ENCODE measurements at places on chromosomes 2 and 18.

DNA sequence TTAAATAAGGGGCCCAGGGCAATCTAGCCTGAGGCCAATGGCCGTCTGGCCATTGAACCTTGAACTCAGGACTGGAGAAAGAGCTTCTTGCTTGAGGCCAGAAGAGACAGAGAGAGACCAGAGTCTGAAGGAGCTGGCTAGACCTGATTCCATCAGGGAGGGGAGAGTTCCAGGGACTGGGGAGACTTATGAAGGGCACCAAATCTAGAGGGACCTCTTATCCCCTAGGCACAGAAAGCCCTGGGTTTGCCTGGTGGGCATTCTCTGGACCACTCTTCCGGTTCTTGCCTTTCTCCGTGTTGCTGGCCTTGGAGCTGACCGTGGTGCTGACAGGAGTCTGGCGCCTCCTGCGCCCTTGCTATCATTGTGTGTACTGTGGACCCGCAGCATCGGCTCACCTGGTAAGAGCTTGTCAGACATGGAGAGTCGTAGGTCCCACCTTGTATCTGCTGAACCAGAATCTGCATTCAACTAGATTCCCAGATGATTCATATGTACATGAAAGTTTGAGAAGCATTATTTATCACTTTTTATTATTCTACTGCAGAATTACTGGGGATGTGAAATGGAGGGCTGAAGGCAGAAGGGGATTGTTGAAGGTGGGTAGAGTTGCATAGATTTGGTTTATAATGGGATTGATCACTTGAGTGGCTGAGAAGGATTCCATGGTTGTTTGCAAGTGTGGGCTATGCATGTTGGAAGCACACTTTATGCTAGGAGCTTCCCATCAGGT lies 4.3 kb upstream of the TRPM8 start:
- peak; percentile 32 for DNase-seq

DNA sequence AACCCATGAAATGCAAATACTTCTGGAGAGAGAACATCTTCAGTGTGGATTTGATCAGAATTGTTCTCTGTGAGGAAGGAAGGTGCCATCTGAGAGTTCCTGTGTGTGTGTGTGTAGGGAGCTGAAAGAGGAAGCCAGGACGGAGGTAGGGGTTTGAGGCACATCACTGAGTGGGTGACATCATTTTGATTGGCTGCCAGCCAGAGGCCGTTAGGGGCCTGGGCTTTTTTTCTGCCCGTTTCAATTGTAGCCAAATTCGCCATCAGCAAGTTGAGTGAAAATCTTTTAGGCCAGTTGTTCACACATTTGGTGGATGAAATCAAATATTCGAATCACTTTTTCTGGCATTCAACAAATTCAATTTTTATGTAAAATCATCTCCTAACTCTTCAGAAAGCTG lies 48.9 kb downstream of the TSN start:
- DNase-seq, result no peak

DNA sequence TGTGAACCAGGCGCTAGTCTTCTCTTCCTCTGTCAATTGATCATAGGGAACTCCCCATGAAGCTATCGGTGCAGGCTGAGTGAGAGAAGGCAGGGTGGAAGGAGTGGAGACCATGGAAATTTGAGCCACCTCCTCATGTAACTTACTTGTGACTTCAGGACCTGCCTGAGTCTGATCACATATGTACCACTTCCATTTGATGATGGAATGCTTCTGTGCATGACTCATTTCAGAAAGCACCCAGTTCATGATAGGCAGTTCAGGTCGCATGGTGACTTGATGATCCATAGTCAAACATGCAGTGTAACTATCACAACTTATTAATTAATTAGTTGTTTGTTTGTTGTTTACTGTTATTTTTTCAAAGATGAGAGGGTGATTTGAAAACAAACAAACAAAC lies 1296.7 kb downstream of the SUCLG1 start:
- no peak for DNase-seq

- no peak for DNase-seq
Observed at GRCh38 chr2:106882673-106883072, 3.3 kb downstream of the ST6GAL2 start.

DNA sequence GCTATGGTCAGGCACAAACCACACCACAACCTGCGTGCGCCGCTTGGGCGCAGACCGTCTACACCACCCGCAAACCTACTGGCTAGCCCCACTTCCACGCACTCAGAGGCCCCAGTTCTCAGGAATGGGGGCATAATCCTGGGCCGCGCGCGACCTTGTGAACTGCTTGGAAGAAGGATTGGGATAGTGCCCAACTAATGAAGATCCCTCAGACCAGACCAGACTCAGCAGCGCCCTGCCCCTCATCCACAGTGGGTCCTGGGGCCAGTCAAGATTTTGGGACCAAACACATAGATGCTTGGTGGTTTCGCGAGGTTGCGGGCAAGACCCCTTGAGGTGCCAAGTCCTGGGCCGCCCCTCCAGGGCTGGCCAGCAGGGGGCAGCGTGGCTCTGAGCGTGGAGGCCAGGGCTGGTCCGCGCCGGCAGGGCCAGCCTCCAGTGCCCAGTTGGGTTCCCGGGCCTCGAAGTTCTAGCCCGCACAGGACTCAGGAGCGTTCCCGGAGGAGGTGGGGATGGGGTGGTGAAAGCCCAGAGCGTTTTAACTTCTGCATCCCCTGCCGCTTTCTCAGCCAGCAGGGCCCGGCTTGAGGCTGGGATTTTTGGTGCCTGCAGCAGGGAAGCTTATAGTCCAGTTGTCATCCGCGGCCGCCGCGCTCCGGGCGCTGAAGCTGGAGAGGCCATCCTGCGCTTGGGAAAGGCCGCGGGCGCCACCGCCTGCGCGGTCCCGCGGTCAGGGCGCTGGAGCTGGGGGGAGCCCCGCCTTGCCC lies 8.3 kb downstream of the OSR1 start:
- no peak for DNase-seq

DNA sequence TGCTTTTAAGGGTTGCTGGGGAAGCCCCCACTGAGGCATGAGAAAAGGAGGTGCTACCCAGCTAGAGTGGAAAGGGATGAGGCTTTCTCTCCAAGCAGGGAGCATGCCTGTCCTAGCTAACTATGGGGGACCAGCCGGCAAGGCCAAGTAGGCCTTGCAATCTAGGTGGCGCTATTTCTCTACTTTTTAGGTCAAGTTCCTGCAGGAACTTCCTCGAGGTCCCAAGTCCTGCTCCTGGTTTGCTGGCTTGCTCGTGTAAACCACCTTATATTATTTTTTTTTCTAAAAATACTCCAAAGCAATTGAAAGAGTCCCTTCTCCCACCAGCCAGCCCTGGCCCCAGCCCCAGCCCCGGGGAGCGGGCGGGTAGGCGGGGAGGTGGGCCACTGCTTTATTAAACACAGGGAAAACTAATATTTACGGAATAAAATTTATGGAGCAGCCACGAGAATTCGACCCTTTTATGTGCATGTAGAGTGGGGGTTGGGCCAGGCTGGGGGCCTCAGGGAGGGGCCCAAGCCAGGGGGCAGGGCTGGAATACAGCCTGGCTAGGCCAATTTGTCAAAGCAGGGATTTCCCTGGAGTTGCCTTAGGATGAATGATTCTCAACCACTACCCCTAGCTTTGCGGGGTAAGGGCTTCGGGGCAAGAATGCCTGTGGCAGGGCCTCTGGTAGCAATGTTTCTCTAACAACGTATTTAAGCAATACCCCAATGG lies 12.8 kb upstream of the IHH start:
- peak; percentile 55 for DNase-seq

- no peak for DNase-seq
Observed at GRCh38 chr18:46672062-46672970, 15.3 kb upstream of the LOXHD1 start.

DNA sequence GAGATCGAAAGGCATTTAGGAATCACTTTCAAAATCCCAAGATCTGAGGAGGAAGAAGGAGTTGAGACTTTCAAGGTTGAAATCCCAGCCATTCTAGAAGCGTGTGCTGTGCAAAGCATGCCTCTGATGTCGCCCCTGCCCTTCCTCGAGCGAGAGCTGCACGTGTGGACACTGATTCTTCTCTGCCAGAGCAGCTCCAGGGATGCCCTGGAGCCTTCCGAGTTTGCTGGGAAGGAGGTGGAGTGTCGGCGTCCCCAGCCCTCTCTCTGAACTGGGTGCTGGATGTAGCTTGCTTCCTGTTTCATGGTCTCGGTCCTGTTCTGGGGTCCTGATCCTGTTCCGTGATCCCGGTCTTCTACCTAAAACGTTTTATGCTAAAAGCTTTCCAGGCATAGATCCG lies 76.1 kb downstream of the TWIST2 start:
- DNase-seq, result no peak

DNA sequence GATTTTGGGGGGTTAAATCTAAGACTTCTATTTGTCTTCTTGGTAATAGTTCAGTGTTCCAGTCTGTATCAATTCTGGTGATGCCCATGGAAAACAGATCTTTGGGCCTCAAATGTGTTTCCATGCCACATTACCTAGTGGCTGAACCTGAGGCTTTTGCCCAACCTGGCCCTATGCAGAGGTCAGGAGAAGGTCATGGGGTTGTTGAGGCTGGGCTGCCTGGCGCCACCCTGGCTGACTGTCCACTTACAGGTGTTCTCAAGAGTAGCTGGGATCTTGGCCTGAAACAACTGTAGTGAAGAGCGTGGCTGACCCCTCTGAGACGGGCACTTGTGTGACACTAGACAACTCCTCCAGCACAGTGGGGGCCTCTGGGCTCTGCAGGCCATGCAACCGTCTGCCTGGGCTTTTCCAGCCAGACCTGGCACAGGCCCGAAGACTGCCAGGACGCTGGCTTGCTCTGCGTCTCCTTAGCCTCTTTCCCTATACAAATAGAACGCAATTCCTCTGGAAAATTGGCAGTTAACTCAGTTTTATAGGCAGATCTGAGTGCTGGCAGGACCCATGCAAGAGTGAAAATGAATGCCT lies 127.8 kb downstream of the TRIM43 start:
- no peak for DNase-seq

DNA sequence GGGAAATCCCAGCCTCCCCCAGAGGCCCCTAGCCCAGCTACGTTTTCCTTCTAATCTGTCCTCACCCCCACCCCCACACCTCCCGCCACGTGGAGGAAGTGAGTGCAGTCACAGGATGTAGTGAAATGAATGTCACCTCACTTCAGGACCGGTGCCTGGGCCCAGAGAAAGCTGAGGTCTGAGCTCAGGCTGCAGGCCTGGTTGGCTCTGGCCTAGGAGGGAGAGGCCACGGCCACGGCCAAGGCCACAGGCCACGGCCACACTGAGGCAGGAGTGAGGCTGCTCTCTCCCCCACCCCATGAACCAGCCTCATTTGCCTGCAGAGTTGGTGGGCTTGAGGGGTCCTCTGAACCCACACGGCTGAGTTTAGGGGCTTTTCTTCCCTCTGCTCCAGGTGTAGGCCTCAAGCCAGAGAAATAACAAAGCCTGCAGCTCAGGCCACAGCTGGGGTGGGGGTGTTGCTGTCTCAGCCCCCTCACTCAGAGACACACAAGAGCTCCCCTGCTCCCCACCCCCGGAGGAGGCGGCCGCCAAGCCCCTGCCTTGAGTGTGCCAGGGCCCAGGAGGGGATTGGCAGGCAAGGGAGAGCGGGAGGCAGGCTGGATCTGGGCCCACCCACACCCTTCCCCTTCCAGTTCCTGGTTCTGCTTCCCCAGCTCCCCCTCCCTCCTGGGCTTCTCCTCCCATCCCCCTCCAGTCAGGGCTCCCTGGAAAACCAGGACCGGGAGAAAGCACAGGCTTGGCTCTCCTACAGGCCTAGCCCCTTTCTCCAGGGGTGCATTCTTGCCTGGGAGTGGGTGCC lies 27.0 kb downstream of the DNMT3A start:
- peak; percentile 65 for DNase-seq

DNA sequence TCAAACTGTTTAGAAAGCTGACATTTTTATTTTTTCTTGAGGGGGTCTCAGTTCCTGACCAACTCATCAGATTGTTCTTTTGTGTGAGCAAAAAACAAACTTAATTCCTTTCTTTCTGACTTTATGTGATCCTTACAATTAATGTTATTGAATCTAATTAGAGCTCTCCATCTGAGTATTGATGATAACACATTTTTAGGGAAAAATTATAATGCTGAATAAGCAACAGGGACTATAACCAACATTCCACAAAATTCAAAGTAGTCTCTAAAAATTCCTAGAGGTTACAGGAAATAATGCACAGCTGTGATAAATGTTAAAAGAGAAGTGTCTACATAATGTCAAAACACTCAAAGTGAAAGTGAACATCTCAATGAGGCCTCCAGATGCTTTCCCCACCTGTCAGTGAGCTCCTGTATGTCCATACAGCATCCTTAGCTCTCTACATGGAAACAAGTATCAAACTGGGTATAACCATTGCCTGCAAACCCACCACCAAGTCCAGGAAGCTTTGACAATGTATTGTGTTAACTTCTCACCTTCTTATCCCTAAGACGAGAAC lies 786.0 kb upstream of the SLC39A10 start:
- no peak for DNase-seq

DNA sequence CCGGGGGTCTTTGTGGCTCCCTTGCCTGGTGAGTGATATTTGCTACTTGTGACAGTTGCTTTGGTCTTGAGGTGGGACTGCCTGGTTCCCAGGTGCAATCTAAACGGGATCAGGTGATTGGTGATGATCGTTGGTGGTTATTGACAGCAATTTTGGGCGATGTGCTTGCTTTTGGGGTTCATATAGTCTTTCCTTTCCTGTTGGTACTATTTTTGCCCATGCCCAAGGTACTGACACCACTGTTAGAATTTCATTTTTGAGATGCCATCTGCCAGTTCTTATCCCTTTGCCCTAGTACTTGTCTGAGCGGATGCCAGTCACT lies 573 bp downstream of the WDR7 start:
- DNase-seq, result no peak

Measured in left renal cortex interstitium (tissue), 4 donors.